BJ (cell line): ENCODE measurements at places on chromosomes 13 and 19. TPM values are rescaled to one million over a fixed set of nuclear protein-coding genes. Genes with fewer than 3 reads are reported as not detected.

- DNase-seq: no peak
Measured at GRCh38 chr13:46662690-46663089, 109.7 kb downstream of the LRCH1 start.

GRCh38 chr13:51628059-51628852 is 44.0 kb downstream of the WDFY2 start:
- DNase-seq: no peak

BRSK1 gene
- 10.6 and 12.8 TPM in 2 replicates for polyA plus RNA-seq

GRCh38 chr13:28394422-28394821 is 100.5 kb downstream of the FLT1 start:
- no peak for DNase-seq

DNA sequence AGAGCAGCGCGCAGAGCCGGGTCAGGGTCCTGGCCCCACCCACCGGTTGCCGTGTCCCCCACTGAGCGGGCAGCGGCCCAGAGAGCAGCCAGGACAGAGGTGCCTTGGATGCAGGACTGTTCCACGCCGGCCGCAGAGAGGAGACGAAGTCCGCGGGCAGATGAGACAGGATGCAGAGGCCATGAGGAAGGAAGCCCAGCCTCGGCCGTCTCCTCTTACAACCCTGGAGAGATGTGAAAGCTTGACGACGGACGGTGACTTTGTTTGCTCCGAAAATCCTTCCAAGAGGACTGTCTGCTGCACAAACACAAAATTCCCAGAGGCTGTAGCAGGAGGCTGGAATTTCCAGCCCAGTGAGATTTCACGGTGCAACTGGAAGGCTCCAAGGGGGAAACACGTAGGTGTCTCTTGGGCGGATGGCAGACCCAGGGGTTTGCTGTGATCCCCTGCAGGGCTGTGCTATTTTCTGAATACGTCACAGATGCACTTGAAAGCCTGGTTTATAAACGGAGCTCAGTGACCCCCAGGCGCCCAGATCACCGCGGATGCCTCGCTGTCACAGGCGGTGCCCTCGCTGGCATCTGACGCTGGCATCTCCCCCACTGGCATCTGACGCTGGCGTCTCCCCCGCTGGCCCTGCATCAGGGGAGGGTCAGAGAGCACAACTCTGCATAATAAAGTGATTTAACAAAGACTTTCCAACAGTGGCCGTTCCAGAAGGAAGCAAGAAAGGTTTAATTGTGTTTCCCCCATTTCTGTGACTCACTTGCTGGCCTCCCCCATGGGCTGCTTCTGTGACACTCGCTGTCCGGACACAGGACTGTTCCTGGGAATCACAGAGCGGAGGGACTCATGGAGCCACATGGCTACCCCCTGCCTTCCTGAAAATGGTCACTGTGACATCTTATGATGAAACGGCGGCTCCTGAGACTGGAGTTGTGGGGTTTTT is 62.0 kb upstream of the C13orf46 start:
- DNase-seq: no peak

DNA sequence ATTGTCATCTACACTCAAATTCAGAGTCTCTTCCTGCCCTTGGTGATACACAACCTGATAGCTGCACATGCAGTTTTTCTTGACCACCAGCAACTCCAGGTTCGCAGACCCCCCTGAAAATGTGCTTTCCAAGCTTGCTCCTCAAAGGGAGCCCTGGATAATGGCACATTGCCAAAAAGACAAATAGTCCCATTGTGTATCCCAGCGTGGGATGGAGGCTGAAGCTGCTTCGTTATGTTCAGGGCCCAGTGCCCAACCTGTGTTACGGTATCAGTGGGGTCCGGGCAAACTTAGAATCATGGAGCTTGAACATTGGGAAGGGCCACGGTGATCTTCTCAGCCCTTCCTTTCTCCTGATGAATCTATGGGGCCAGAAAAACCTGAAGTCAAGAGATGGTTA is 173.0 kb downstream of the TEX29 start:
- DNase-seq: no peak

UBXN6 gene
- 85.5 and 127 TPM in 2 replicates for polyA plus RNA-seq

GRCh38 chr13:65330691-65331090 is 1899.4 kb downstream of the PCDH9 start:
- no peak for DNase-seq

SERTAD1 gene
- 14.5 and 21.9 TPM in 2 replicates for polyA plus RNA-seq

GRCh38 chr13:99281811-99282263 is 23.7 kb upstream of the GPR18 start:
- no peak for DNase-seq

ZNF829 gene
- polyA plus RNA-seq: 1.2 and 1.5 TPM in 2 replicates
